CD8-positive, alpha-beta memory T cell (primary cell): ENCODE measurements at places on chromosomes 4 and X.

GRCh38 chr4:123580981-123581664 is 184.5 kb downstream of the SPRY1 start:
- no peak for DNase-seq

DNA sequence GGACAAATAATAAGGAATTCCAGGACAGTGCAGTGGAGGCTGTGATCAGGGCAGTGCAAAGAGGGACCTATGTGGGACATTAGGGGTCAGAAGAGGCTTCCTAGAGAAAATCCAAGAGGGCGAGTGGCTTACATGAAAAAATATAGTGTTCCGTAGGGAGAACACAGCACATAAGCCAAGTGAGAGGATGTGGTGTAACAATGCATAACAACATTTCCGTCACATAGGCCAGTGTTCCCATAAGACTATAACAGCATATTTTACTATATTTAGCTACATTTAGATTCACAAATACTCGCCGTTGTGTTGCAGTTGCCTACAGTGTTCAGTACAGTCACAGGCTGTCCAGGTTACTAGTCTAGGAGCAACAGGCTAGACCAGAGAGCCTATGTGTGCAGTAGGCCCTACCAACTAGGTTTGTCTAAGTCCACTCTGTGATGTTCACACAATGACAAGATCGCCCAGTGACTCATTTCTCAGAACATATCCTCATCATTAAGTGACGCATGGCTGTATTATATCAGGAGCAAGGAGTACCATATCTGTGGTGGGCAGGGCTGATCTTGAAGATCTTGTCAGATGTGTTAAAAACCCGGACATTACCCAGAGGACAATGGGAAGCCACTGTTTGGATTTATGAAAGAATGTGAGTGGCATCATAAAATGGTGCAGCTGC is 74.0 kb upstream of the TBL1X start:
- DNase-seq, result no peak

DNA sequence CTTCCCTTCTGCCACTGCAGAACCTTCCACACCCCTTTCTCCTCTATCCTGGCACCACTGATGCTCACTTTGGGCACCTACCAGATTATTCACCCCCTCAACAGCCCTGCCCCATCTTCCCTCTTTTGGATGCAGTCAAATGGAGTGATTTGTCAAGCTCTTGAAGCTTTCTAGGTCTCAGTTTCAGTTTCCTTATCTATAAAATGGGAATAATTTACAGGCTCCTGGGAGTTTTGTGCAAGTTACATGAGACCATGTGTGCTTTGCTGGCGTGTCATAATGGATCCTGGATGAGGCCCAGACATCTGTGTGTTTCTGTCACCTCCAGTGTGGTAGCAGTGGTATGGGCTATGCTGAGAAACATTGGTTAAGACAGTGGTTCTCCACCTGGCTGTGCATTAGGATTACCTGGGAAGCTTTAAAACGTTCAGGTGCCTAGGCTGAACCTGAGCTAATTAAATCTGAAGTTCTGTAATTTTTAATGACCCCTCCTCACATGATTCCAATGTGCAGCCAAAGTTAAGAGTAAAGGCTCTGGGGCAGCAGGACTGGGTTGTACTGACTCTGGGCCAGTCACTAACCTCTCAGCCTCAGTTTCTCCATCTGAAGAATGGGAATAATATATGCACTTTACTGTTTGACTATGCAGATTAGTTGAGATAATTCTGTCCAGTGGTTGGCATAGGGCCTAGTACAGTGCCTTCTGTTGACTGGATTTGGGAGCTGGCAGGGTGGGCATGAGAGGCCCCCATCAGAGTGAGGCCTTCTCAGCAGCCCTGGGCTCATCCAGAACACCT is 6.8 kb upstream of the MGST2 start:
- DNase-seq, result no peak

DNA sequence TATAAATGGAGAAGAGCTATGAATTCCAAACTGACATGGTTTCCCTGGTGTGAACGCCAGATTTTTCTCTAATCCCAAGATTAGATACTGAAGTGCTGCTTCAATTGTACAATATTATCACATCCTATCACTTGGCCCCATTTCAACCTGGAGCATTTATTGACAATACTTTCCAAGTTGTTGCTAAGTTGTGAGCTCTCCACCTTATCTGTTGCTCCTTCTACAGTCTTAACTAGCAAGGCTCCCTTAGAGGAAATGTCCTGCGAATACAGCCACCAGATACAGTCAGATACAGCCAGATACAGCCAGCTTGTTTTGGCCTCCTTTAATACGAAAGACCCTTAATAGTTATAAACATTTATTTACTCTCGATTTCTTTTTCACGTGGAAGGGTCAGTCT is 466.3 kb upstream of the FAM241A start:
- DNase-seq, result no peak

- DNase-seq, result no peak
These were observed 4.5 kb downstream of the SNX25 start for GRCh38 chr4:185213877-185214276.

DNA sequence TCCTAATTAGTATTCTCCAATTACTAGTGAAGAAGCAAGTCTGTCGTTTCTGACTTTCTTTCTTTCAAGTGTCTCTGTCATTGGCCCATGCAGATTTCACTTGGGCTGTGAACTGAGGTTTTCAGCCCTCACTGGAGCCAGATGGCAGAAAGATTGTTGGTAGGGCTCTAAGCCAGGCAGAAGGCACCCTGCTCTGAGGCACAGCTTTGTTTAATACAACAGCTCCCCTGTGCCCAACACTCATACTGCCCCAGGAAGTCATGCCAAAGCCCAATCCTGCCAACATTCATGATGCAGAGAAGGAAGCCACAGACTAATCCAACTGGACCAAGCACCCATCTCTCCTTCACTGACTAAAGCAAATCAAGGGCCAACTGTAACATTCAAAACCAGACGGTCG is 117.1 kb upstream of the FRG1 start:
- DNase-seq, result no peak
